ENCODE measurements at places on chromosomes 16 and 17.
A peak's percentile ranks its signal among the peaks of the same experiment; 100 is the strongest.

DNA sequence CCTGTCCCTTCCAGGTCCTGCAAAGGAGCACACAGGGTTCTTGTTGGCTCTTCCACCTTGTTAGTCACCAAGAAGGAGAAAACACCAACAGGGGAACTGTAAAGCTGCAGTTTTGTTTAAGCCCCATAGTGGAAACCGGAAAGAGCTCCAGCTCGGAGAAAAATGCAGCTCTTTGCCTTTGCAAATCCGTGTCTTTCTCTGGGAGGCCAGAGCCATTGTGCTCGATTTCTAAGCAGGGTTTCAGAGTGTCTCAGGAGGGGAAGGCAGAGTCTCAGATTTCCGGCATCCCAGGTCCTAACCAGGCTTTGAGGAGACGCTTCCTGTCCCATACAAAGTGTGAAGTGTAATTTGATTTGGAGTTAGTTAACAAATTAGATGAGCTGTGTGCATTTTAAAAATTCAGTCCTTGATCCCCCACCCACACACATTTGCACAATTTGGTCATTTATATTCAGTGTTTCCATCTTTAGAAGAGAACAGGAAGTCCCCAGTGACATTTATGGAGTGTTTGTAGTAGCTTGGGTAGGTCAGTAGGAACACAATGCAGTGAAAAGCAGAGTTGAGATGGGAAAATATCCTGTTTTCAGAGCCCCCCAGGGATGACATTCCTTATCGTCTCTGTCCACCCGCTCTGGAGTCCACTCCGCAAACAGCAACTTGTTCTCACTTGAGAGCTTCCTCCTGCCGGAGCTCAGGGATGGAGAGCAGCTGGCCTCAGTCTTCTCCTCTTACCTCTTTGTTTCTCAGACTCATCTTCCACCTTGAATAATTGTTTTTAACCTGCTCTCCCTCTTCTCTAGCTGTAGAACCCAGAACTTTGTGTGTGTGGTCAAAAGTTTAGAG, 331.9 kb downstream of the SEC14L1 start:
- DNase-seq, result no peak

DNA sequence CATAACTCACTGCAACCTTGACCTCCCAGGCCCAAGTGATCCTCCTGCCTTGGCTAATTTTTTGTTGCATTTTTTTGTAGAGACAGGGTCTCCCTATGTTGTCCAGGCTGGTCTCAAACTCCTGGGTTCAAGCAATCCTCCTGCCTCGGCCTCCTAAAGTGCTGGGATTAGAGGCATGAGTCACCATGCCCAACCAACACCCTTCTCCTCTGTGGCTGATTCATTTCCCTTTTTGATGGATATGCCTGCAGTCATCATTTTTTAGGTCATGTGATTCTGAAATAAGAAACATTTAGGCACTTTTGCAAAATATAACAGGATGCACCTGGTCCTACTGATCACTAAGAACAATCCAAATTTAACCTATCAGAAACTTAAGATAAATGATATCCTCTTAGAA, 44.0 kb upstream of the YPEL2 start:
- DNase-seq, result no peak

- no peak for DNase-seq
Measured at GRCh38 chr16:22642416-22643088, 131.9 kb downstream of the NPIPB5 start.

DNA sequence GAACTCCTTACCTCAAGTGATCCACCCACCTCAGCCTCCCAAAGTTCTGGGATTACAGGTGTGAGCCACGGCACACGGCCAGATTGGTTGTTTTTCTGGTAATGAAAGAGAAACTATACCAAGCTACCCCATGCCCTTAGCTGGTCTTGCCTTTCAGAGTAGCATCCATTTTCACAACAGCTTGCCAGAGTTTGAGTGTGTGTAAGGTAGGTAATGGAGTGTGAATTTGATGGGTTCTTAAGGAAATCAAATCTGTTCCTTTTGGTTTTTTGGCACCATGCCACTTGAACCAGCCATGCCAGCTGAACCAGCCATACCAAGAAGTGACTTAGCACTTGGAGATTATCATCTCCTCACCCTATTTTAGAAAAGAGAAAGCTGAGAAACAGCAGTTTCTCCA, 5.1 kb downstream of the CALCOCO2 start:
- no peak for DNase-seq

GRCh38 chr17:41734139-41734948, at the start of gene HAP1:
HAP1 (minus strand) TSS chr17:41734643; CDS start chr17:41734634, 9 bp downstream.
- peak; percentile 65 for DNase-seq

GRCh38 chr16:18943414-18943813, 17.2 kb upstream of the SMG1 start:
- DNase-seq, result no peak
